Kasumi-1 (cell line): ENCODE measurements at places on chromosomes 11 and 22.

GRCh38 chr22:18103527-18104269, 6.9 kb upstream of the TUBA8 start:
- DNase-seq = no peak

DNA sequence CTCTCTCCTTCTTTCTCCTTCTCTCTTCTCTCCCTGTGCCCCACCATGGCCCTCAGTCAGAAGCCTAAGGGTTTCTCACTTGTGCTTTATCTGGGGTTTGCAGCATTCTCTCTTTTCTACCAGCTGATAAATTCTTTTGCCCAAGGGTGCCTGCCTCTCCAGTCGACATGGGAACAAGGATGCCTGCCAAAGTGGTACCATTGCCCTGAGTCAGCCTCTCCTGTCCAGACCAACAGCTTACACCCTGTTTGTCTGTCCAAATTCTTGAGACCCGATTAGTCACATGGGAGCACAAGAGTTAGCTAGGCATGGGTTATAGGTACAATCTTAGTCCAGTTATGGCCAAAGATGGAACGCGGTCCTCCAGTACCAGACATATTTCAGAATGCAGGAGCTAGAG, 242.7 kb downstream of the LARGE1 start:
- no peak for DNase-seq

- no peak for DNase-seq
Observed at GRCh38 chr11:123560006-123560405, 94.4 kb downstream of the SCN3B start.

GRCh38 chr11:61602775-61603569, 22.1 kb upstream of the SYT7 start:
- no peak for DNase-seq

DNA sequence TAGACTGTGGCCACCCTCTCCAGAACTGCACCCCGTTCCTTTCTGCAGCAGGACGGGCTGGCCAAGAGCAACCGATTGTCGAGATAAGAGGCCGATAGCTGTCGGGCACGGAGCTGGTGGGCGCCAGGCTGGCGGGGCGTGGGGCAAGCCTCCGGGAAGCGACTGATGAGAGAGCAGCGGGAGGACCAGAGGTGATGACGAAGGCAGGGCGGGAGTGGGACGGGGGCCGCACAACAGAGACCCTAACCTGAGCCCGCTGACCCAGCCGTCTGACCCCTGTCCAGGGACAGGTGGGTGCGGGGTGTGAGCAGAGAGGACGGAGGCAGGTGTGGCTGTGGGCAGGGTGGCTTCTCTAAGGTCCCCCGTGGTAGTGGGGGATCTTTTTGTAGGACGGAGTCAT, 7.3 kb upstream of the BRSK2 start:
- no peak for DNase-seq

- no peak for DNase-seq
Observed at GRCh38 chr11:7537265-7537664, 23.5 kb downstream of the PPFIBP2 start.

DNA sequence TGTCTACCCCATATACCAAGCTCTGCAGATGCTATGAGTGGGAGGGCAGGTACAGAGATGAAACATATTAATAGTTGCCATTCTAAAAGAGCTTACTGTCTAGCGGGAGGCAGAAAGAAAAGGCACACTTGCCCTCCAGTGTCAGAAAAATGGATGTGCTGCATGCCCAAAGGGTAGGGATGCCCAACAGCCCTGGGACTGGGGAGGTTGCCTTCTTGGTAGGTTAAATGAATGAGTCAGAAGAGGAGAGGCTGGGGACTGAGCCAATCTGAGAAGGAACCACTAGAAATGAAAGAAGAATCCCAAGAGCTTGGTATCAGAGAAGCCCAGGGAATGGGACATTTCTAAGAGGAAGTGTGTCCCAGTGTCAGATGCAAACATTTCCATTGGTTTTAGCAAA, 1.2 kb downstream of the BIRC3 start:
- no peak for DNase-seq

GRCh38 chr11:123178186-123178585, 16.9 kb downstream of the CLMP start:
- DNase-seq = no peak

DNA sequence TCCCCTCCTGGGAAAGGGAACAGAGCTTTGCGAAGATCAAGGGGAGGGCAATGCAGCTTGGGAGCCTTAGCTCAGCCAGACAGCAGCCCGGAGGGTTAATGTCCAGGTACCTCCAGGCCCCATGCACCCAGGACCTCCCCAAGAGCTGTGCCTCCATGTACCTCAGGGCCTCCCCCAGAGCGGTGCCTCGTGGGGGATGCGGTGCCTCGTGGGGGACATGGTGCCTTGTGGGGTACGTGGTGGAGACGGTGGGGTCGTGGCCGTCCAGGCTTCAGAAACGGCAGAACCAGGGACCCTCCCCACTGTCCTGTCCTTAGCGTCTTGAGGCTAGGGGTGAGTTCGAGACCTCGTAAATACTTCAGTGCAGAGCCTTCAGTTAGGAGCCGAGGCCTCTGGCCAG, 33.2 kb downstream of the BRSK2 start:
- no peak for DNase-seq

DNA sequence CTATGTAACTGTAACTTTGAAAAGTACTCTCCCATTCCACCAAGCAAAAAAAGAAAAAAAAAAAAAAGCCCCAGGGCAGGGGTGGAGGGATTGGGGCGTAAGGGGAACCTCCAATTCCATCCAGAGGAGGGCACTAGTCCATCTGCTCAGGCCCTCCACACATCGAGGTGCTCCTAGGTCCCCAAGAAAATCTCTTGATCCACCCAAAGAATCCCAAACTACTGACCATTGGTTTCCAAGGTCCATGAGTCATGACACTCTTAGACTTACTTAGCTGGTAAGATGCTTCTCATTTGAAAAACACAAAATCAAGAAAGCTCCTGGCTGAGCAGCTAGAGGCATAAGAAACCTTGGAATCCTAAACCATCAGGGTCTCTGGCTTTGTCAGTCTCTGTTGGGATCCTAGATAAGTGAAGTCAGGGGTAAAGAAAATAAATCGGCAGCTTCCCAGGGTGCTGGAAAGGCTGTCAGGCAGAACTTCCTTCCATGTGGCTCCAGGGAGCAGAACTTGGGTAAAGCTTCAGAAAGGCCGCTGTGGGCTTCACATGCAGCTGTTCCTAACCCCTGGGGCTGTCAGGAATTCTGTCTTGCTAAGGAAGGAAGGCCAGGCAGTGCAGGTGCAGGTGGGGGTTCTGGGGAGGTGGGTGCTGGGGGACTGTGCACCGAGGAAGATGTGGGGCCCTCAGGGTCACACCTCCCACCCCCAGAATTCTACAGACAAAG, 49.4 kb upstream of the ADA2 start:
- no peak for DNase-seq

DNA sequence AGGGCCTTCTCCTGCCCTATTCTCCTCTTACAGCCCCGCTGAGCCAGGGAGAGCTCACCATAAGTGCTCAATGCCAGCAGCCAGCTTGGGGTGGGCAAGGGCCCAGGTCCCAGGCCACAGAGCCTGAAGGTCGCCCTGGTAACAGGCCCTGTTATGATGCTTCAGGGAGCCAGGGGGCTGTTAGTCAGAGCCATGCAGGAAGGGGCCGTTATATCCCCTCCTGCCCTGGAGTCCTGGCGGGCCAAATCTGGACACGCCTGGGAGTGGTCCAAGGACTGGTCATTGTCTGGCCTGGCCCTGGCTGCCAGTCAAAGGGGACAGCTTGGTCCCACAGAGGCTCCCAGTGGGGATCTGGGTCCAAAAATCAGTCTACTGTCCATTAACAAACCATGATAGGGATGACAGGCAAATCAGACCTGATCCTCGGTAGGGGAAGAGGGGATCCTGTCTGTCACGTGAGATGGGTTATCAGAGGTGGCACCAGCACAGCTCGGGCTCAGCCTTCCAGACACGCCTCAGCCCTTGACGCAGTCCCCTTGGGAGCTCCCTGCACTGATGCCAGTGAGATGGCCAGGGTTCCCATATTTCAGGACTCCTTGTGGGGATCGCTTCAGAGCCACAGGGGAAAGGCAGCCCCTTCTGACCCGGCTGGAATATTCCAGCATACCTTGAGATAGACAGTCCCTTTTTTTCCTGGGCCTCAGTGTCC, 55.9 kb downstream of the LRRC32 start:
- no peak for DNase-seq

GRCh38 chr22:41857155-41857859, 24.4 kb downstream of the SREBF2 start:
- DNase-seq = peak; percentile 86

- DNase-seq = no peak
Observed at GRCh38 chr11:66190786-66191185, 77.7 kb upstream of the RAB1B start.

GRCh38 chr22:19871845-19872778, 17.4 kb upstream of the GNB1L start:
- no peak for DNase-seq

GRCh38 chr11:125218336-125218735, 53.8 kb downstream of the PKNOX2 start:
- DNase-seq = no peak

DNA sequence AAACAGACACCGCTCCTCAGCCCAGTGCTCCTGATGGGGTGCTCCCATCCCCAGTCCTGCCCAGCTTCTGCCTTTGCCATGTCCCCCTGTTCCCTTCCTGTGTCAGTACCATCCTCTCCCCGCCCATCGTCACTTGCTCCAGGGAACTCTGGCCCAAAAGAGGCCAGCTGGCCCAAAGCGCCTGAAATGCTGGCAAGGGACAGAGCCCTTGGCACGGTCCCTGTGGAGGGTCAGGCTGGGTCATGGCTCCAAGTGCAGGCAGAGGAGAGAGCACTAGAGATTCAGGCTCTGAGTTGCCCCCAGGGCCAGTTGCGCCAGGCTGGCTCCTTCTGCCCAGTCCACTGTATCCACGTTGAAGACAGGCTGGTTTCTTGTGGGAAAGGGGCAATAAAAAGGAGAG, 8.4 kb upstream of the HDHD5 start:
- DNase-seq = no peak

DNA sequence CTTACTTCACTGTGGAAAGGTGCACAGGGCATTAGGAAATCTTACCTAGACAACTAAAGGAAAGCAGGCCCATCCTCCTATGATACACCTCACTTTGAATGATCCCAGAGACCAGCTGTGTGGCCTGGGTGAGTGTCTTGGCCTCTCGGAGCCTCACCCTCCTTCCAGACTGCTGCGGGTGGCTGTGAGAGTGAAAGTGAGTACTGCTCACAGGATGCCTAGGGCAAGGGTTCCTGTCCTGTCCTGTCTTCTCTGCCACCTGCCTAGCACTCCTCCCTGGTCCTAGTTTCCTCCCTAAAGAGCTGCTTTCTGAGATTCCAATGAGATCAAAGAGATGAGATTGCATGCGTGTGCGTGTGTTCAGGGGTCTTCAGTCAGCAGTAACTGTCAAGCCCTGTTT, 19.5 kb upstream of the ADORA2A start:
- DNase-seq = no peak

DNA sequence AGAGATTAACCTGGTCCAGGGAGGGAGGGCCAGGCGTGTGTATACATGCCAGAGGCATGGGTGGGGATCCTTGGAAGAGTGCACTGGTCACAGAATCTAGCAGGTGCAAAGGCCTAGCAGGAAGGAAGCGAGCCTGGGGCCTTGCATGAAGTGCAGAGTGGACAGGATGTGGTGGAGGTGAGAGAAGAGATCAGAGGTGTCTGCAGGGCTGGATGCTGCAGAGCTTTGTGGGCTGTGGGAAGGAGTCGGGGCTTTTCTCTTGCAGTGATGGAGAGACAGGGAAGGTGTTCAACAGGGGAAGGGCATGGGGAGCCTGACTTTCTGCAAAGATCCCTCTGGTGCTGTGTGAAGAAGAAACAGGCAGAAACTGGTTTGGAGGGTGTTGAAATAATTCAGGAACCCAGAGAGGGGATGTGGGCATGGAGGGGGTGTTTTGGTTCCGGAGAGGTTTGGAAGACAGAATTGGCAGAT, 2.5 kb upstream of the TPST2 start:
- peak; percentile 57 for DNase-seq

DNA sequence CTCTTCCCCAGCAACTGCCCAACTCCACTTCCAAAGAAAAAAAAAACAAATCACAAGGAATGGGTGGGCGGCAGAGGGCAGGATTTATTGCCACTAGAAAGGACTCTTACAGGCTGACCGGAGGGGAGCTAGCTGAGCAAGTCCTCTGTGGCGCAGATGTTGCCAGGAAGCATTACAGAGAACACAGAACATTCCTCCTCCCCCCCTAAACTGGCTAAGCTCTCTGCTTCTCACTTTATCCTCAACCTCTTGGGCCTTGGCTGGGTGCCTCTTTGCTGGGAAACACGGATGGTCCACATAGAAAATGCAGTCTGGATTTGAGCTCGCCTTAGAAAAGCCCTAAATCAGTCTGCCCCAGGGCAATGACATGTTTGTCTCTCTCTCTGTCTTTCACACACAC, 12.6 kb upstream of the FJX1 start:
- no peak for DNase-seq

DNA sequence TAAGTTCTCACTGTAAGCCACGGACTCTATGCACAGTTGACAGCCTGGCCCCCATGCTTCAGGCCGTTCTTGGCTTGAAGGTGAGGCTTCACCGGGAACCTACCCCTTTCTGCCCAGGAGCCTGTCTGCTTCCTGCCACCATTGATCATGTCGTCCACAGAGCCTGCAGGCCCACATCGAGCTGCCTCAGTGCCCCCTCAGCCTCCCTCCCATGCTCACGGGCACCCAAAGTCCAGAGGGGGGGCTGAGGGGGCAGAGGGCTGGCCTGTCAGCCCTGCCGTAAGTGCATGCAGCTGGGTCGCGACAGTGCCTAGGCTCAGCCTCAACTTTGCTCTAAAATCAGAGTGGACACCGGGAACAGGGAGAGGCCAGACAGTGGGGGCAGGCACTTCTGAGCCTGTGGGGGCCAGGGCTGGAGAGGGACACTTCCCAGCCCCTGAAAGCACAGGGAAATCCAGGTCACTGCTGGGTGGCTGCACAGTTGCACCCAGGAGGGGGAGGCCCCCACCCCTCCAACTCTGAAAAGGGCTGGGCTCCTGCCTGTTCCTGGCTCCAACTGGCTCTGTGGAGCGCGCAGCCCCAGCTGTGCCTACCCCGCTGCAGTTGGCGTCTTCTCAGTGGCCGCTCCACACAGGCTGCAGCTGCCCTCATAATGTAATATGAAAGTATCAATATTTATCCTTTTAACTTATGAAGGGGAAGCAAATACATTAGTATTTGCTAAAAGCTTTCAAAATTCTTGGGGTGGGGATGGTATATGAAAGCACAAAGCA, 598.6 kb downstream of the DLG2 start:
- DNase-seq = no peak

- peak; percentile 55 for DNase-seq
Observed at GRCh38 chr11:65719871-65720210, 757 bp downstream of the RNASEH2C start.

DNA sequence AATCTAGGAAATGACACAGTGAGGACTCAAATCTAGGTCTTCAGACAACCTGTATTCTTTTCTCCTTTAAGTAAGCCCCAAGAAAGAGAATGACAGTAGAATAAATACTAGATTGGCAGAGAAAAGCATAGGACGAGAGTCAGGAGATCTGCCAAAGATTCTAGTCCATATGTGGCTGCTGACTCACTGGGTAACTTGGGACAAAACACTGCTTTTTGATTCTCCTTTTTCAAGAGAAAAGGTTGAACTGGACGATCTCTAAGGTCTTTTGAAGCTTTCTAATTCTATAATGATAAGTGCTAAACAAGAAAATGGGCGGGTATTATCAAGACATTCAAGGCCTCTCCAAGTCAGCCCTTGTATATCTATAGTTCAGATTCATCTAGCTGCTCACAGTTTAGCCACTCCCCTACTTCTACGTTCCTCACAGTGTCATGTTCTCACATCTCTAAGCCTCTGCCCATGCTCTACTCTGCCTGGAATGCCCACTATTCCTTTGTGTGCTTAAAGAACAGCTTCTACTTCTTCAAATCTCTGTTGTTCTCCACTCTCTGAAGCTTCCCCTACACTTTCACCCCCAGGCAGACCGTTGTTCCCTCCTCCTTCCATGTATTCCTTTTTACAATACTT, 53.0 kb downstream of the RELT start:
- DNase-seq = no peak
